ENCODE measurements at places on chromosomes 3 and 15.

DNA sequence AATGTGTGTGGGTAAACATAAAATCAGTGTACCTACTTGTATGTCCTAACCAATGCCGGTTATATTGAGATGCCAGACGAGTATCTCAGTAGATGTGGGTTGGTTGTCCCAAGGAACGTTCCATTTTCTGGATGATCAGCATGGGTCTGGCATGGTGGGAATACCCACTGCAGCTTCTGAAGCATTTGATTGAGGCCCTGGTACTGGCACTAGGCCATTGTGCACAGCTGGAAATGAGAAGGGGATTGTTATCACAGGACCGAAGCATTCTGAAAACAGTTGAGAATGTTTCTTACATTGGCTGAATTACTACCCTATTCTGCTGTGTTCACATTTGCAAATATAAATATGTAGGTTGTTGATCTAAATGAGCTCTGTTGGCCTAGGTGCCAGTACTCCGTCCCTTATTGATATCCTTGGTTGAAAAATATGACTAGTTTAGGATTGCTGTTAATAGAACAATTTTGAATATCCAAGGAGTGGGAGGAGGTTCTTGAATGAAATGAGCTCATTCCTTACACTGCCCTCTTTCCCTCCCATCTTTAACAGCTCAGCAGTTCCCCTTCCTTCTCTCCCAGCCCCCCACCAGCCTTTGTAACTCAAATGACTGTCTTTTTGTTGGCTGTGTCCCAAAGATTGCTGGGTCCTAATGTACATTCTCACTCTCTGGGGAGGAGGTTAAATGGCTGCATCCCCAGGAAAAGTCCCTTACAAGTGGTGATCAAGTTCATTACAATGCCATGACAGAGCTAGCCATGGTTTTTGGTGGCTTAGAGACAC lies 293.3 kb upstream of the TPM1 start:
- no peak for DNase-seq

DNA sequence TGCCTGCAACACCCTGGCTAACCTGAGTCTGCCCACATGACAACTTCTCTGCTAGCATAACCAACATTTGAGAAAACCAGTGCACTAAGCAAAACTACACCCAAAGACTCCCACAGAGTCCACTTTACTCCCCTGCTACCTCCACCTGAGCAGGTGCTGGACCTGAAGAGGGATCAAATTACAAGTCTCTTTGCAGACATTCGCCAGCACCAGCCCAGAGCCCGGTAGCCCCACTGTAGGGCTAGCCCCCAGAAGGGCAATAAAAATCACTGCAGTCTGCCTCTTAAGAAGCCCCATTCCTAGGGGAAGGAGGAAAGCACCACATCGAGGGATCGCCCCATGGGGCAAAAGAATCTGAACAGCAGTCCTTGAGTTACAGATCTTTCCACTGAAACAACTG lies 472.2 kb downstream of the GRM7 start:
- no peak for DNase-seq

GRCh38 chr15:73704869-73705645 lies 20.9 kb downstream of the CD276 start:
- peak; percentile 56 for DNase-seq

DNA sequence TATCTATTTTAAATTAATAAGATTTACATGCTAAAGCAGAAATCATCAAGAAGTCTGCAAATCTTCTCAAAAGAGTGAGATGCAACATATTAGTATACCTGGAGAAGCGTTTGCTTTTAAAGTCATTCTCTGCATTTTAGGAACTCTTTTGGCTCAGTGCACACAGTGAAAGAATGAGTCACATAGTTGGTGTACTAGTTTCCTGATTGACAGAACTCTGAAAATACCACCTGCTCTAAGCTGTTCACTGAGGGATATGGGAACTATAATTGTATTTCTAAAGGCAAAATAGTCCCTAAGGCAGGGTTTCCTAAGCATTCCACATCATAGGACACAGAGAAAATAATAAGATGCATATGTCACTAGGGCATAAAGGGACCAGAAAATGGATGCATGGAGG lies 838.5 kb downstream of the DIPK2A start:
- DNase-seq: no peak

DNA sequence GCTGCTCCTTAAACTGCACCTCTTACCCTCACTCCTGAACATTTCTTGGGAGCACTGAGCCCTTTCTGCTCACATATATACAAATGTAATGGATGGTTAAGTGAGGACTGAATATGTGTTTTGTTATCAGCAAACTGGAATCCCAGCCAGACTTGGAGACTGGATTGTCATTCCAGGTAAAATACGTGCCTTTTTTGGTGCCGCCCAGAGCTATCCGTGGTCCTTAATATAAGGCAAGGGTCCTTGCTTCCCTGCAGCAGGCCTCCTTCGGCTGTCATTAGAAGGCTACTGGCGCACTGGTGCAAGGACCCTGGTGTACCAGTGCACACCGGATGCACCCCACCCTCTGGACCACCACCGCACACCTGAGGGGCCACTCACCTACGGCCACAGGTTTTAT lies 1.1 kb upstream of the GABRB3 start:
- peak; percentile 17 for DNase-seq

DNA sequence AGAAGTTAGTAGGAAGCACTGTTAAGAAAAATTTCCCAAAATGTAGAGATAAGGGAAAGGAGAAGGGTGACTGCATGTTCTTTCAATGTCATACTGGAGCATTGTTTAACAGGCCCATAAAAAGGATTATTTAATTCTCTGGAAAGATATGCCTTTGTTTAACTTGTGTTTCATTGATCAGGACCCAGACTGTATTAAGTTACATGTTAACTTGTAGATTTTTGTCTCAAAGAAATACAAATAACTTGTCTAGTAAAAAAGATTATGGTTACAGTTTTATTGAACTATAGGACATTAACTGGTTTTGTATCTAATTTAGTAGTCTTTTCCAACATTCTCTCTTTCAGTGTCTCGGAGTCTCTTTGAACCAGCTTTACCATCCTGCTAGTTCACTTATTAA lies 49.7 kb upstream of the LMOD3 start:
- DNase-seq: no peak

GRCh38 chr15:82315519-82316246 lies 33.6 kb downstream of the GOLGA6L10 start:
- DNase-seq: no peak

DNA sequence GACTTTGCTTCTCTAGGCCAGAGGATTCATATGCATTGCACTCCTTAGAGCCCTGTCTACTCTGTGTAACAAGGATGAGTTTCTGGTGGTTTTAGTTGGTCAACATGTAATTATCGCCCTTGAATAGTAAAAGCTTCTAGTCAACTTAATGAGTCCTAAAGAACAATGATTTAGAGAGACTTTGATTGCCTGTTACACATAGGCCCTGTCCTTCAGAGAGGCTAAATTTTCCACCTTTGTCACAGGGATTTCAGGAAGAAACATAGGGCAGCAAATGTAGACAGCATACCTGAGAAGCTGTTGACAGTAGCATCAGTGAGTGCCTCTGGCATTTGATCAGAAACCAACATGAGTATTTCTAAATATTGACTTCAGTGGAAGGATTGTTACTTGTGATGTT lies 7.1 kb downstream of the BTLA start:
- no peak for DNase-seq

DNA sequence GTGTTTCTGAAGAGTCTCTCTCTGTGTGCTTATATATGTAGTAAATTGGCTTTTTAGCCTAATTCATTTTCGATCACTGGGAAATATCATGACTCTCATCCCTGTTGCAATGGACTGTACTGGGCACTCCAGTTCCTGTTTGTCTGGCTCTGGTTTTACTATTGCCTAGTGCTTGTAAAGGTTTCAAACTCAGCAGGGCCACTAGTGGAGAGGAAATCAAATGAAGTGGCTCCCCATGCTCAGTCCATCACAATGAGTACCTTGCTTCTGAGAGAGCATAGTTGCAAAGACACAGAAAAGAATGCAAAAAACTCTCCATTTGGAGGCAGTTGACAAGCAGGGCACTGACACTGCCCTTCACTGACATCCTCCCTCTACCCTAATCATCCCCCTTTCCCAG lies 167.8 kb downstream of the TAFA4 start:
- DNase-seq: no peak

GRCh38 chr3:189914799-189915198 lies 205.9 kb downstream of the P3H2 start:
- peak; percentile 23 for DNase-seq

GRCh38 chr3:159236321-159236720 lies 434.5 kb downstream of the MFSD1 start:
- DNase-seq: no peak

DNA sequence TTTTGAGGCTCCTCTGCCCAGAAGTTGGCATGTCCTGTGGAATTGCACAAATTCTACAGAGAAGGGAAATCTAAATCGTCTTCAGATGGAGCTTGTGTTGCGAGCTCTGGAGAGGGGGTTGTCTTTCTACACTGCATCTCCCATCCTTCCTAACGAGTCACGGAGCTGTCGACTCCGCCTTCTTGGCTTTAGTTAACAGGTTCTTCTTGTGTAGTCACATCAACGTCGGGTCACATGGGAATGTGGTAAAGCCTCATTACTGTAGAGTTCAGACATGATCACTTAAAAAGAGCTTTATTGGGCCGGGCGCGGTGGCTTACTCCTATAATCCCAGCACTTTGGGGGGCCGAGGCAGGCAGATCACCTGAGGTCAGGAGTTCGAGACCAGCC lies 60.0 kb downstream of the DNASE1L3 start:
- DNase-seq: no peak

DNA sequence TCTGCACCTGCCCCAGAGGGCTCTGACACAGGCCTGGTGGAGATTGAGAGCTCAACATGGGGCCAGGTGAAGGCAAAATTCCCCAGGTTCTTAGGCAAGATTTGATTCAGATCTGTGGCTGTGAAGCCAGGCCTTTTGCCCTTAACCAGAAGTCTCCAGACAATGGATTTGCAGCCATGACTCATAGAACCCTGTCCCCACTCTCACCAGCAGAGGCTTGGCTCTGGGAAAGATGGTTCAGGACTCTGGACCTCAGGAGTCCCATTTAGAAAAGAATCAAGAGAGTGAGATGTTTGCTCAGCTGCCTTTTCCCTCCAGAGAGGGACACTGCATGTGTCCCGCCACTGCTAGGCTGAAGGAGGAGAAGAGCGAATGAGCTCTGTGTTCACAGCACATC lies 361.4 kb upstream of the ICE2 start:
- DNase-seq: no peak

DNA sequence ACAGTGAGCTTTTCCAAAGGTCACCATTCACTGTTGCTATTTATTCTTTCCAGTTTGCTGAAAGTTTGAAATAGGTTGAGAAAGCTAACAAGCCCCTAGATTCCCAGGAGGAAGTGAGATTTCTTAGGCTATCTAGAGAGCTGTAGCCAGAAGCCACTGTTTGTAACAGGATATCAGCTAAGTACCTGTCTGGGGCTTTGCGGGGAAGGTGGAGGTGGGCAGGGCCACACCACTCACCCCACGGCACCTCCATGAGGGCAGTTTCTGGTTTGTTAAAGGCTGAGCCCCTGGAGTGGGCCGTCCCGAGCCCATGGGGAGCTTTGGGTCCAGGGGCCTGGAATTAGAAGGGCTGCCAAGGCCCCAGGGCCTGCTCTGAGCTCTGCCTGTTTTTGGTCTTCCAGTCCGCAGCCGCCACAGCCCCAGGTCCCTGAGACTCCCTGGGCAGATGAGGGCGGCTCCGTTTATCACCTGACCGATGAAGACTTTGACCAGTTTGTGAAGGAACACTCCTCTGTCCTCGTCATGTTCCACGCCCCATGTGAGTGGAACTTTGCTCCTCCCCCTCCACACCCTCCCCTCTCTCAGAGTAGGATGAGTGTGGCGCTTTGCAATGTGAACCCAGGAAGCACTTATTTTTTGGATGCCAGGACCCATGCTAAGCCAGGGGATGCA lies 63.4 kb downstream of the PDIA5 start:
- no peak for DNase-seq

DNA sequence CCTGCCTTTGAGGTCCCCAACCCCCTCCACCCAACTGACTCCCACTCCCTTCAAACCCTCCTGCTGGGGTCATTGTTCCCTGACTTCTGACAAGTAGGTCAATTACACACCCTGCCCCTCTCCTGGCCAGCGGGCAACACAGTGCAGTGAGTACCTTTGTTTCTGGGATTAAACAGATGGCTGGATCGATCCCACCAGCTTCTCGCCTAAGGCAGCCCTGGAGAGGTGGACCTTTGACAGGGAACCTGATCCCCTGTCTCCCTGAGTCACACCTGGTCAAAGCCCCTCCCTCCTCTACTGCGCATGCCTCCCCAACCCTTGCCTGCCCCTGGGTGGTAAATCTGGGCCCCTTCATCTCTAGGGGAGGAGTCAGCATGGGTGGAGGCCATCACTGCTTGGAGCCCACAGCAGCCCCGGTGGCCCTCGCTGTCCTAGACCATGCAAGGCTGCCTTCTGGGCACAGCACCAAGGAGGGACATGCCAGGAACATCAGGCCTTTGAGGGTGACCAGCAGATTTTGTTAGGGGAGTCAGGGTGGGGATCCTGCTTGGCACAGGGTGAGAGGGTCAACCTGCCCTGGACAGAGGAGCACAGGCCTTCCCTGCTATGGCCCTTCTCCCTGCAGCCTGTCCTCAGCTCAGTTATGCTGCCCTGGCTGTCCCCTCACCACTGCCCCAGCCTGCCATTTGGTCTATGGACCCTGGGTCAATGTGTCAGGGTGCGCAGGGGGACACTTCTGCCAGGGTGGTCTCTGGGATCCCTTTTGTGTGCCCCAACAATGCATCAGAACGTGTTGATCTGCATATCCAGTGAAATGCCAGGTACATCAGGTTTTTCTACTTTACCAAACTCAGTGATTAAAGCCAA lies 9.8 kb upstream of the PRR23E start:
- no peak for DNase-seq

DNA sequence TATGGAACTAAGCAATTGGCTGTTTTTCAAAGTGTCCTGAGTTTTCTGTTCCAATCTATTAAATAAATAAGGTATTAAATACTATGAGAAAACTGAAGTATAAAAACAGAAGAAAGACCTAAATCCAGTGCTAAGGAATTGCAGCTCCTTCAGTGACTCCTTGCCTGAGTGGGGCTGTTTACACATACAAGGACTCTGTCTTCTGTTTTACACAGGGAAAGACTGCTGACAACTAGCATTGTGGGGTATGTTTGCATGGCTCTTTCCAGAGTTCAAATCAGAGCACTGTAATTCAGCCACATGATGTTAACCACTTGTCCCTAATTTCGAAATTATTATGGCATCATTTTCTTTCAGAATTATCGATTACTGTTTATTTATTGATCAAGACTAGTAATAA lies 31.3 kb upstream of the MEIS2 start:
- no peak for DNase-seq

DNA sequence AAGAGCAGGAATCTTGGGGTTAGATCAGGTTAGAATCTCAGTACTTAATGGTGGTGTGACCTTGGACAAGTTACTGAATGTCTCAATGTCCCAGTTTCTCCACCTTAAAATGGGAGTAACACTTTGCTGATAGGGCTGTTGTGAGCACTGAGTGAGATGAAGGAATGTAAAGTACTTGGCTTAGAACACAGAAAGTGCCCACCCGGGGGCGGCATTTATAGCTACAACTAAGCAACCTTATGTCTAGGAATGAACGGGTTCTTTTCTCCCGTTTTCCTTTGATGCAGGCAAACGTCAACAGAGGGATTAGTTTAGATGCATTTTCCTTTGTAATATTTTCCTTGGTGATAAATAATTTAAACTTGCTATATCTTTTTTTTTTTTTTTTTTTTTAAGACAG lies 176.6 kb downstream of the USP13 start:
- no peak for DNase-seq

- no peak for DNase-seq
Observed at GRCh38 chr3:137988152-137988551, 21.8 kb upstream of the CLDN18 start.

Data from A549 (cell line).